ENCODE measurements at places on chromosomes 4 and X.

- DNase-seq, result no peak
Observed at GRCh38 chrX:1883772-1884171, 268.9 kb downstream of the ASMT start.

DNA sequence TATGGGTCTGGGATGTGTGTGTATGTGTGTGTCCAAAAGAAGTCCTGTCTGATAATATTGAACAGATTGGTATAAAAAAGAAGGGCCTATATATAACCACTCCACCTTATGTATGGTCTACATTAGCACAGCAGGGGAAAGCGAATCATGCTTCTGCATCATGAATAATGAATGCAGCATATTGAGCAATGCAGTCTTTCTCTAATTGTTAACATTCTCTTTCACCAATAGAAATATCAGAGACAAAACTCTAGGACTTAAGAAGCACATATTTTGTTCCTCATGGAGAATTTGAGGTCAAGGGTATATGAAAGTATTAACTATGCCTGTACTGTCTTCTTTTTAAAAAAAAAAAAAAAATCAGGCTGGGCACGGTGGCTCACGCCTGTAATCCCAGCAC lies 264.3 kb upstream of the NOCT start:
- DNase-seq, result no peak

DNA sequence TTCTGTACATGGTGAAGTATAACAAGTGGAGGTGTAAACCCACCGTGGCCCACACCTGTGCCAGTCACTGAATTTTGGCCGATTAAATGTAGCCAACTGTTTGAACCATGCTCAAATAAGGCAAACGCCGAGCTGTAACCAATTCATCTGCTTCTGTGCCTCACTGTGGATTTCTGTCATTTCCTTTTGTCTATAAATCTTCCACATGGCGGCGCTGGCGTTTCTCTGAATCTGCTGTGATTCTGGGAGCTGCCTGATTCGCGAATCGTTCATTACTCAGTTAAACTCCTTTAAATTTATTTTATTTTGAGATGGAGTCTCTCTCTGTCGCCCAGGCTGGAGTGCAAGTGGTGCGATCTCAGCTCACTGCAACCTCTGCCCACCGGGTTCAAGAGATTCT lies 19.2 kb downstream of the SUPT20HL2 start:
- DNase-seq, result no peak

- no peak for DNase-seq
Observed at GRCh38 chr4:84995386-84995785, 28.9 kb upstream of the WDFY3 start.

- no peak for DNase-seq
Observed at GRCh38 chr4:8130346-8131066, 28.1 kb downstream of the ABLIM2 start.

DNA sequence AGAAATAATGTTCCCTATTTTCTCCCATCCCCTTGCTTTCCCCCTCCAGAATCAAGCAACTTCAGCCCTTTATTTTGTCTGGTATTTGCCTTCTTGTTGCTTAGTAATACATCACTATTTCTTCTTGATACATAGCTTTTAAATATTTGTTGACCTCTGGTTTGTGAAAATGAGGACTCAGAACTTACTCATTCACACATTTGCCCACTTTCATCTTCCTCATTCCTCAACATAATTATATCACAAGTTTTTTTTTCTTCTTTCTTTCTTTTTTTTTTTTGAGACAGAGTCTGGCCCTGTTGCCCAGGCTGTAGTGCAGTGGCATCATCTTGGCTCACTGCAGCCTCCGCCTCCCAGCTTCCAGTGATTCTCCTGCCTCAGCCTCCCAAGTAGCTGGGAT lies 28.9 kb upstream of the NDUFC1 start:
- DNase-seq, result no peak

DNA sequence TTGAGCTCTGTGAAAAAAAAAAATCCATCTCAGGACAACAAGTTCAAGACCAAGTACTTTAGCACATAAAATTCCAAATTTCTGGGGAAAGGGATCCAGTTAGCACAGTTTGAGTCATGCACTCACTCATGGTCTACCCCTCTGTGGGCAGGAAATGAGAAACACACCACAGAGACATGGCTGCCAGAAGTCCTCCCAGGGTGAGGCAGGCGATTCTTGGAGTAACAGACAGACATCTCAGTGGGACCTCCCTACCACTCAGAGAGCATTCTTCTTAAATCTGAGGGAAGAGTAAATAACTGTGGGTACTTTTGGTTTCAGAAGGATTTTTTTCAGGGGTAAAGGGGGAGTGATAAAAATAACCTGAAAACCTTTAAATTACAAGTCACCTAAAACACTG lies 14.1 kb downstream of the CXCL1 start:
- no peak for DNase-seq

DNA sequence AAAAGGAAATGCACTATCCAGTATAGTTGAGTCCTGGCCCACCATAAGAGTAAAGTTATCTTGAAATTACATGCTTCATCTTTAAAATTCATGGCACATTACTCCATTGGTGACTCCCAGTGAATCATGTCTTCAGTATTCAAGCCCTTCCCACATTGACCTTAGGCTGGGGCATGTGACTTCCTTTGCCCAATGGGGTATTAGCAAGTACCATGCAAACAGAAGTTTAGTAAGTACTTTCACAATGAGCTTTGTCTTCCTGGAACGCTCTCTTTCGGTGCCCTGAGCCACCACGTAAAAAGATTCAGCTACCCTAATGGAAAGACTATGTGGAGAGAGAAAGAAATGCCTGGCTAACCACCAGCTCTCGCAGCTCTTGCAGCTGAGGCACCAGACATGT lies 235.4 kb downstream of the HNRNPD start:
- no peak for DNase-seq

GRCh38 chr4:139584784-139585183 lies 28.8 kb upstream of the SETD7 start:
- DNase-seq, result no peak

DNA sequence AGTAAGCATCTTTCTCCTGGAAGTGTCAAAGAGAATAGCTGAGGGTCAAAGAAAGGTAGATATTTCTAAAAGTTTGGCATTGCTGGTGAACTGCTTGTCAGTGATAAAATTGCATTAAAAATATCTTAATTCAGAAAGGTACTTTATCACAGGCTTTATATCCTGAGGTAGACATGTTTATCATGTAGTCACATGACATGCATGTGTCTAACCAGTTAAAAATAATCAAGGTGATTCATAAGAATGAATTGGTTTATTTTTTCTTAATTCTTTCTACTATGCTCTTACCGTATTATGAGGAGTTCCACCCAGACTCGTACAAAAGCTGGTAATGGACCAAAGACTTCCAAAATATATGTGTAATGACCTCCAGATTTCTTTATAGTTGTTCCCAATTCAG lies 6.1 kb downstream of the SLC7A11 start:
- no peak for DNase-seq

DNA sequence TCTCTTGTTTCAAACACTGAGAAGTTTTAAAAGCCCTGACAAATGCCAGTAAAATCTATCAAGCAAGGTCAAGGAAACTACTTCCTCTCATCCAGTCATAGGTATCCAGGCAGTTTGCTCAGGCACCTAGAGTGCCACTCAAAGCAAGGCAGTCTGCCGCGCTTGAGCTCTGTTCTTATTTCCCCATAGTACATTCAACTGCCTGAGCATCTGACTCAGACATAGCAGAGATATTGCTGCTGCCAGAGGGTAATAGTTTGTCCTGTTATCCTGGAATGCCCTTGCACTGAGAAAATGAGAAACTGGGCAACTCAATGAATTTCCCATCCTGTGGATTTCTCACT lies 16.1 kb upstream of the ATP8A1 start:
- DNase-seq, result no peak

DNA sequence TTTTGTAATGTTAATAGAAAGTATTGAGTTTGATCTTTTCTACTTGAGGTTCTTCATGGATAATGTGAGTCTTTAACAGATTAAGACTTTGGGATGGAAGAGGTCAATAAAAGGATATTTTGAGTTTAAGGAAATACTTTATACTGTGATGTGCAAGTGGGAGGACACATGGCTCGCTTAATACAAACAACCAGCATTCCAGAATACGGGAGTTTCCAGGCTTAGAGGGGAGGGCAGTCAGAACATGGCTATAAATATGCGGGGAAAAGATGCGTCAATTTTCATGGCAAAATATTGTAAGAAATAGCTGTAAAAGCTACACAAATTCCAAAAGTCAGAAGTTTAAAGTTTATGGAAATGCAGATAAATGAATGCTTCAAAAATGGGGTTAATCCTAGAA lies 192.3 kb downstream of the AASDH start:
- no peak for DNase-seq

DNA sequence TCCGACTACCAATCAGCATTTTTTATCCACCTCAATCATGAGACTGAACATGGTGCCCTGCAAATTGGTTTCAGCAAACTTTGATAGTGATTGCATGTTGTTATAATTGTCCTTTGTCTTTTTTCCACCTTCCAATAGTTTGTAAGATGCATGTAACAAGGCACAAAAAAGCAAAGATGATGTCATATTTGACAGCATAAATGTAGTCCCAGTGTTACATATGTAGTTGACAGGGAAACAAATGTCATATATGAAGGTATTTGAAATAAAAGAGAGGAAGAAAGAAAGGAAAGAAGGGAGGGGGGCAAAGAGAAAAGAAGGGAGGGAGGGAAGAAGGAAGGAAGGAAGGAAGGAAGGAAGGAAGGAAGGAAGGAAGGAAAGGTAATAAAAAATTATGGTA lies 441.7 kb upstream of the CPEB2 start:
- no peak for DNase-seq

DNA sequence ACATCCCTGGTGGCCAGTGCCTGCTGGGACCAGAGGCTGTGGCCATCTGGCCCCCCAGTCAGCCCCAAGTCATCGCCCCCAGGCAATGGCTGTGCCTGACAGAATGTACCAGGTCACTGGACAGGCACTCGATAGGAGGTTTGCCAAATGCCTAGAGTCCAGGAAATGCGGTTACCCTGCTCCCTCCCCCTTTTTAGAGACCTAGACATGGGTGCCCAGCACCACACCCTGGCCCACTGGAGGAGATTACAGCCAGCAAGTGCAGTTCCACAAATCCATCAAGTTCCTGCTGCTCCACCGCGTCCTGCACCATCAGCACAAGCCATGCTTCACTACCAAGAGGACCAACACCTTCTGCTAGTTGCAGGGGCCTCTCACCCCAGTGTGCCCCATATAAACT lies 16.2 kb upstream of the ZFX start:
- DNase-seq, result no peak

DNA sequence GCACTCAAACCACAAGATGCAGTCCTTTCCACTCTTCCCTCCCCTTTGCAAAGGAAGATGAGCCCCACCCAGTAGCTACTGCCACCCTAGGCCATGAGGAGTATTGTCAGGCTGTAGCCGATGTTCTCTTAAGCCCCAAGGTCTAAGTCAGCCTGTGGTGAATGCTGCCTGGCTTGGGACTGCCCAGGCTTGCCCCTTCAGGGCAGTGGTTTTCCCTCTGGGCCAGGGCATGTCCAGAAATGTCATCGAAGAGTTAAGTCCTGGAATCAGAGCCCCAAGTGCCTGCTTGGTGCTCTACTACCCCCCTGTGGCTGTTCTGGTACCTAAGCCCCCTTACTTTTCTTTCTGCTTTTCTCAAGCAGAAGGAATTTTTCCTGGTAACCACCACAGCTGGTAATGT lies 11.8 kb upstream of the PGK1 start:
- DNase-seq, result no peak

GRCh38 chr4:118957722-118958445 lies 69.2 kb downstream of the SYNPO2 start:
- DNase-seq, result no peak

Measured in stimulated activated CD8-positive, alpha-beta memory T cell treated with anti-CD3 and anti-CD28 coated beads, Interleukin-4, amount 100 ng/mL, for 1 hour (primary cell).